Anterior cingulate cortex (tissue), 58 donors: ENCODE measurements at places on chromosomes 13 and 19.

DNA sequence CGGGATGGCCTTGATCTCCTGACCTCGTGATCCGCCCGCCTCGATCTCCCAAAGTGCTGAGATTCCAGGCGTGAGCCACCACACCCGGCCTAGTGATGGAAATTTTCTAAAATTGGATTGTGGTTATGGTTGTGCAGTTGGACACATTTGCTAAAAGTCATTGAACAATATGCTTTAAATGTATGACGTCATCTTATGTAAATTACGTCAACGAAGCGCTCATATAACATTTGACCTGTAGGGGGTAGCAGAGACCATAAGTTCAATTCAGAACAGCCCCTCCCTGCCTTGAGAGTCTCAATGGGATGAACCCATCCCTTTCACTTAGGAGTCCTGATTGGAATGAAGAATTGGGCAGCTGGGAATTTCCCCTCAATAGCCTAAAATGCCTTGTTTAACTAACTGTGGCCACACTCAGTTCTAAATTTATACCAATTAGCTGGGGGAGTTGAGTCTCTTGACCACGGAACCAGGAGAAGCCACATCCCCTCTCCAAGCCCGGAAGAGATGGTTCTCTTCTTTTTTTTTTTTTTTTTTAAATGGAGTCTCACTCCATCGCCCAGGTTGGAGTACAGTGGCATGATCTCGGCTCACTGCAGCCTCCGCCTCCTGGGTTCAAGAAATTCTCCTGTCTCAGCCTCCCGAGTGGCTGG lies 15.2 kb upstream of the TLE6 start:
- peak; percentile 3 for DNase-seq

DNA sequence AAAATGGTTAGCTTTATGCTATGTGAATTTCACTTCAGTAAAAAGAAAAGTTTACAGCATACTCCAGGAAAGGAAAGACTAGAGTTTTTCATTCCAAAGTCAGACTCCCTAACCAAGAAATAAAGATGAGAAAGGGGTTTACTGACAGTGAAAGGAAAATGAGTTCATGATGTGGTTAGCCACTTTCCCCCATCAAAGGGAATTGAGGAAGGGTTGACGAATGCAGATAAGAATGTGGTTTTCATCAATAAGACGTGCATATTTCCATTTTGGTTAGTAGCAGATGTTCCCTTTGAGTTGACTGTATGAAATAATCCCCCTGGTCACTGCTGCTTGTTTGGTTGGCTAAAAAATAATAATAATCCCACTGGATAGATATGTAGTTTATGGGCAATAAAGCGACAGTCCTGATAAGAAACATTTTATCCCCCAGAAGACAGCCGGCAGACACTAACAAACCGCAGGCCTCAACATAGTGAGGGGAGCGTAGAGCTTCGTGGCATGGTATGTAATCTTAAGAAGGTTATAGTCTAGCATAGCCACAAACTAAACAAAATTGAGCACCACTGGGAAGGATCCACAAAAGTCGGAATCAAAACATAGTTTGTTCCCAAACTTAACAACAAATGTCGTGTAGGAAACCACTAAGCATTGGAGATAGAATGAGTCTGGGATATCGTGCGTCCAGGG lies 114.8 kb downstream of the COL4A2 start:
- no peak for DNase-seq

DNA sequence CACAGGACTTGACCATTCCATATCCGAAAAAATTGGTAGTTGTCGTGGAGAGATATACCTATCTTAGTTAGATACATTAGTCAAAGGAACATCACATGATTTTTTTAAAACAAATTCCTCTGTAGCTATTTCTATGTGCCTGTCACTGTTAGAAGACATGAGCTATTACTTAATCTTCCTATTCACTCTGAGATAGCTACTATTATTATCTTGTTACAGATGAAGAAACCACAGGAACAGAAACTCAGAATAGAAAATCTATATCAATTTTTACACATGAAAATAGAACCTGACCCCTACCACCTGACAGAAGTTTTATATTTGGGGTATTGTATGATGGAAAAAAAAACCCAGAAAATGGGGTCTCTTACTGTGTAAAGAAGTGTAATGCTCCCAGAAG lies 68.9 kb upstream of the TDRD3 start:
- no peak for DNase-seq

DNA sequence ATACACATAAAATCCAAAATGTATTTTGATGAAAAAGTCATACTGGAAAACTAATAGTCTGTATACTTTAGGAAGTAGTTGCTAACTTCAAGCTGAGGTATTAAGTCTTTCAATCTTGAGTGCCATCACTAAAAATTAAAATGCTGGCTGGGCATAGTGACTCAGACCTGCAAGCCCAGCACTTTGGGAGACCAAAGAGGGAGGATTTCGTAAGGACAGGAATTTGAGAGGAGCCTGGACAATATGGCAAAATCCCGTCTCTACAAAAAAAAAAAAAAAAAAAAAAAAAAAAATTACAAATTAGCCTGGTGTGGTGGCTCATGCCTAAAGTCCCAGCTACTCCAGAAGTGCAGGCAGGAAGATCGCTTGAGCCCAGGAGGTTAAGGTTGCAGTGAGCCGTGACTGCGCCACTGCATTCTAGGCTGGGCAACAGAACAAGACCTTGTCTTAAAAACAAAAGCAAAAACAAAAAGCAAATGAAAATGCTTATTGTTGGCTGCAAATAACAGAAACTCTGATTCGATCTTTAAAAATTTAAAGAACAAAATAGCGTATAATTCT lies 1994.2 kb upstream of the PCDH20 start:
- DNase-seq = no peak

DNA sequence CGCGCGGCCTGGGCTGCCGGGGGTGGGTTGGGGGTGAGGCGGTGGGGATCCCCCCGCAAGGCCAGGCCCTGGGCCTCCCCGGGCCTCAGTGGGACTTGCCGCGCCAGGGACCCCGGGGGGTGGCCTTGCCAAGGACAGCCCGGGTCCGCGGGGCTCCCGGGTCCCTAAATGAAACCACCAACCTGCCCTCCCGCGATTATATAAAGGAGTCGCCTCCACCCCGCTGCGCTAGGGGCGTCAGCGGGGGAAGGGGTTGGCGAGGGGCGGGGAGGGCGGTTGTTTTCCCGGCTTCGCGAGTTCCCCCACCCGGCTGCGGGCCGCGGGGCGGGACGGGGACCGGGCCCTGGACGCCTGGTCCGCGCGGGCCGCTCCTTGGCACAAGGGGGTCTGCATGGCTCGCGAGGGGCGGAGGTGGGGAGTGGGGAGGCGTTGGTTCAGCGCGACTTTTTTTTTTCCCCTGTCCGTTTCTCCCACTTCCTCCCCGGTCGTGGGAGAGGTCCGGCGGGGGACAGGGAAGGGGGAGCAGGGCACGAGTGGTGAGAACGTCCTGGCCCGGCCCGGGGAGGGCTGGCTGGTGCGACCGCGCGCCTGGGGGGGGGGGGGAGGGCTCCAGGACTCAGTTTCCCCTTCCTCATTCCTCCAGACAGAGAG lies 822 bp upstream of the ZBTB7A start:
- no peak for DNase-seq

DNA sequence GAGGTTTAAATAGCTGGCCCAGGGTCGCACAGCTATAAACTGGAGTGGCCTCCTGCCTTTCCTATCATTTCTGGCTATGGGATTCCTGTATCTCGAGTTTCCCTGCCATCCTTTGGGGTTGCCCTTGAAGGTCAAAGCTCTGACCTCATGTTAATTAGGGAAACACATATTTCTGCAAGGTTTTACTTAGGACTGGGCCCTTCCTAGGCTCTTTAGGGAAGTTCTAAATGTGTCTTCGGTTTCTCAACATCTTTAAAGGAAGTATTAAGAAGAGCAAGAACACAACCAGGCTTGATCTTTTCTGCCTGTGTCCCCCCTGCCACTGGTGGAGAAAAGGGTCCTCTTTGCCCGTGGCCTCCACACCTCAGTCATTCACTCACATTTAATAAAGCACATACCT lies 10.8 kb downstream of the LCP1 start:
- DNase-seq = no peak

DNA sequence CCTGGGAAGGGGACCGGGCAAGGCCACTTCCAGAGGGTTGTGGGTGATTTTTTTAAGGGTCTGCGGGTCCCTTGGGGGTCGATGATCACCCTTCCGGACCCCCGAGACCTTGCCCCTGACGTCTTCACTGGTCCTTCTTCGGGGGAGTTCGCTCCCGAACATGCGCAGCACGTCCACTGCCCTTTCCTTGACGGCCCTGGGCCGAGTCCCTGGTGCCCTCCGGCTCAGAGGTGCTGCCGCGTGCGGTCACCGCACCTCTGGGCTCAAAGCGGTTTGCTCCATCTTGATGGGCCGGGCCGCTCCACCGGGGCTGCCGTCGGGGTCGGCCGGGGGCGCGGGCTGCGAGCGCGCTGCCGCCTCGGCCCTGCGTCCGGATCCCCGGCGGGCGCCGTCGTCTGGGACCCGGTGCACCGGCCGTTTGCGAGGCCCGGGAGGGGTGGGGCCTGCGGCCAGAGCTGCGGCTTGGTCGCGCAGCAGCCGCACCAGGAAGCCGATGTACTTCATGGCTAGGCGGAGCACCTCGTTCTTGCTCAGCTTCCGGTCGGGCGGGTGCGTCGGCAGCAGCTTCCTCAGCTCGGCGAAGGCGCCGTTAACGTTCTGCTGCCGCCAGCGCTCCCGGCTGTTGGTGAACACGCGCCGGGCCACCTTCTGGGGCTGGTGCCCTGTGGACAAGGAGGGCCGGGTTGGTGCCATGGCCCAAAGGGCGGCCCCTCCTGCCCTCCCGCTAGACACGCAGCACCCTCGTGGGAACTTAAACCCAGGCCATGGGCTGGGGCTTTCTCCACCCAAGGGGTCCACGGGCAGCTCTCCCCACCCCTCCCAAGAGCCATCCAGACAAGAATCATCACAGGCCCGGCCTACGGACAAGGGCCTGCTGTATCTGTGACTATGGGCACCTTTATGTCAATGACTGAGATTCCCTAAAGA lies 3.3 kb downstream of the LYL1 start:
- DNase-seq = no peak

GRCh38 chr13:46556418-46556779 lies 3.4 kb downstream of the LRCH1 start:
- DNase-seq = no peak

DNA sequence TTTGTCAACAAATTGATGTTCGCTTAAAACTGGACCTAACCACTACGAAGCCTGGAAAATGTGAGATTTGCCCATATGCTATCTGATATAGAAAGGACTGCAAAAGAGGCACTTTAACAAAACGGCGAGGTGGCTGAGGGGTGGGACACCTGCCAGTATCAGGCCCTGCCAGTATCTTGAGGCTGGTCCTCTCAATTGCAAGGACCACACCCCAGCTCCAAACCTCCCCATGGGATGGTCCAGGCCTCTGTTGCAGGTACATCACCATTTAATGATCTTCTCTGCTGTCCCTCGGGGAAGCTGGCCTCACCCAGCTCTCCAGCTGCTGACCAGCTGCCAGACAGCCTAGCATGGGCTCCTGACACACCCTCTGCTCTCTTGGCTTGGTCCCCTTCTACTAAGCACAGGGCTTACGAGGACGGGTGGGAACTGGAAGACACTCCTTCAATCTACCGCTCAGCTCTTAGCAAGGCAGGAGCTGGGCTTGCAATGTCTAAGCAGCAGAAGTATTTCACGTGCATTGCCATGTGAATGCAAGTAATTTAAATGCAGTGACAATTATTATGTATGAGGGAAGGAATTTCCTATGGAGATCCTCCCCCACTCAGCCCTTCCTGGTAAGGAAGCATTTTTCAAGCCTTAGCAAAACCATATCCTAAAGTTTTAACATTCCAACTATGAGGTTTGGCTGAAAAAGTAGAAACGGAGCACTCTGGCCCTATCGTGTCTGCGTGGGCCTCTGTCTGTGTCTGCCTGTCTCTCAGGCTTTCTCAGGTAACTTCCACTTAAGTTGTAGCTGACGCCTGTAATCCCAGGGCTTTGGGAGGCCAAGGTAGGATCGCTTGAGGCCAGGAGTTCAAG lies 63.9 kb downstream of the LATS2 start:
- DNase-seq = no peak

DNA sequence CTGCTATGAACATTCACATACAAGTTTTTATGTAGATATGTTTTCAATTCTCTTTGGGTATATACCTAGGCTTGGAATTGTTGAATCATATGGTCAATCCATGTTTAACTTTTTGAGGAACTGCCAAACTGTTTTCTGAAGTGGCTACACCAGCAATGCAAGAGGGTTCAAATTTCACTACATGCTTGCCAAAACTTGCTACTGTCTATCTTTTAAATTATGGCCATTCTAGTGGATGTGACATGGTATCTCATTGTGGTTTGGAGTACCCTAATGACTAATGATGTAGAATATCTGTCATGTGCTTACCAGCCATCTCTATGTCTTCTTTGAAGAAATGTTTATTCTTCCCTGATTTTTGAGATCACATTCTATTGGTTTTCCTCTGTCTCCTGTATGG lies 860.3 kb downstream of the DIAPH3 start:
- DNase-seq = no peak

DNA sequence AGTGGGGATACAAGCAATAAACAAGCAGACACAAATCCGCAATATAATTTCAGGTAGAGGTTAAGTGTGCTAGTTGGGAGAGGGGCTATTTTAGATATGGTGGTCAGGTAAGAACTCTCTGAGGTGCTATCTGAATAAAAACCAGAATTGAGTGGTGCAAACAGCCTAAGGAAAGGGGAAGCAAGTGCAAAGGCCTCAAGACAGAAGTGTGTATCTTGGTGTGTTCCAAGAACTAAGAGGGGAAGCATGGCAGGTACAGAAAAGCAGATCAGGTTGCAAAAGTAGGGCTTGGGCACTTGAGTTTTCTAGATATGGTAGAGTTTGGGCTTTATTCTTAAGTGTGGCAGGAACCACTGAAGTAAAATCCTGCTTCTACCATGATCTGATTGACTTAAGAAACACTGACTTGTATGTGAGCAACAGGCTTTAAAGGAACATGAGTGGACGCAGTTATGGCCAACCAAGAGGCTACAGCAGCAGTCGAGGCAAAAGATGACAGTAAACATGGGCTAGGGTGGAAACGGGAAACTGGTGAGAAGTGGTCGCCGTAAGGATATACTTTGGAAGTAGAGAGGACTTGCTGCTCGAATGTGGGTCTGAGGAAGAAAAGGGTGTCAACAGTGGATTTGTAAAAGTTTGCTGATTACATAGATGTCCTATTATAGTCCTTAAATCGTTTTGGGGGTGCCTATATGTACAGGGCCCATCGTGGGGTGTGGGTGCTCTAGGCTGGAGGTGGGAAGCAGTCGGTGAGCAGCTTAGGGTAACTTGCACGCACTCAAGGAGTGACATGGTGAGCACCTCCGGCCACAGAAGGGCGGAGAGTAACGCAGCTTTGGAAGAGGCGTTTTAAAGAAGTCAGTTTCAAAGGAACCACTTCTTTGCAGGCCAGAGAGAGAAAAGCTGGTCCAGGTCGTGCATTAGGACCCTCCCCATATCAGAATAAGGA lies 677 bp downstream of the TGDS start:
- no peak for DNase-seq

DNA sequence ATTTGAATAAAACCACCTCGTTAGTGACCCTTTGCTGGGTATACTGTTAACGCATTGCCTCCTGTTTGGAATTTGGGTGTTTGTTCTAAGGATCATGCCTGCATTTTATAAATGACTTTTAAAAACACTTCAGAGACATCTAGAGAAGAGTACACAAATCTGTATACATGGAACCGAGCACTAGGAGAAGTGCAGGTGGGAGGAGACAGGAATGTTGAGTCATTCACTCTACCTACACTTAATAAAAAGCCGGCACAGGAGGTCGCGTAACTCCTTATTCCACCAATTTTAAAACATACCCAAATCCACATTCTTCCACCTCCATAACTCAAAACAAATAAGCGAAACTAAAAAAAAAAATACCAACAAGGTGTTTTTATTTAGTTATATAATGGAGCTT lies 48.6 kb downstream of the FGF9 start:
- DNase-seq = no peak

- DNase-seq = no peak
Observed at GRCh38 chr13:54945973-54946372, 1917.4 kb downstream of the OLFM4 start.
